ENCODE measurements at places on chromosomes 1 and 21. TPM values are rescaled to one million over a fixed set of nuclear protein-coding genes. Genes with fewer than 3 reads are reported as not detected.
A peak's percentile ranks its signal among the peaks of the same experiment; 100 is the strongest.

The BTG2 gene
- total RNA-seq = 1.2 TPM

The KRTAP21-2 gene
- not detected for total RNA-seq

The PDC gene
- total RNA-seq = not detected

The OLFML2B gene
- 21.1 TPM for total RNA-seq

The COP1 gene
- 46.1 TPM for total RNA-seq

The TMEM200B gene
- 3.5 TPM for total RNA-seq

The SHE gene
- not detected for total RNA-seq

The LENEP gene
- not detected for total RNA-seq

The TMCC2 gene
- 0.69 TPM for total RNA-seq

The PEAR1 gene
- 0.32 TPM for total RNA-seq

The INSRR gene
- not detected for total RNA-seq

The CHI3L2 gene
- total RNA-seq = 0.15 TPM

The SLAMF9 gene
- total RNA-seq = not detected

GRCh38 chr21:45405819-45406762 is 1.1 kb downstream of the COL18A1 start:
- peak; percentile 61 for DNase-seq

GRCh38 chr1:30798389-30799232 is 41.0 kb upstream of the LAPTM5 start:
- DNase-seq = no peak

- peak; percentile 86 for DNase-seq
These were observed 1.4 kb downstream of the LDLRAD1 start for GRCh38 chr1:54016343-54017282.

- peak; percentile 7 for DNase-seq
These were observed 14.4 kb downstream of the RALGPS2 start for GRCh38 chr1:178739285-178740045.

DNA sequence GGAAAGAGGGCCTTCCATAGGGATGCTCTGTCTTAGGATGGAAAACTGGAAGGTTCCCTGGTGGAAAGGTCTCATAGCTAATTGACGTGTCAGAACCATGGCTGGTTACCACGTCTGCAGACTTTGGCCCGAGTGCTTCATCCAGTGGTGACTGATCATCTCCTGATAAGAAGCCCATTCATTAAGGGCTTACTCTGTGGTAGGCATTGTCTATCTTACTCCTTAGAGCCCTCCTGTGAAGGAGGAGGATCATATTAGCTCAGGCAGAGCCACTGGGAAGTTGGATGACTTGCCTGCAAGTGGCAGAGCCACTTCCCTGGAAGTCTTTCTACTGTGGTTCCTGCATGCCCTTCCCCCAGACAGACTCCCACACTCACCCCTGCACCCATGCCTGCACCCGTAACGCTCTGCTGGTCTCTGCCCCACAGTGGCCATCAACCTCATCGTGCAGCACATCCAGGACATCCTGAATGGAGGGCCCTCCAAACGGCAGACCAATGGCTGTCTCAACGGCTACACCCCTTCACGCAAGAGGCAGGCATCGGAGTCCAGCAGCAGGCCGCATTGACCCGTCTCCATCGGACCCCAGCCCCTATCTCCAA is 79.9 kb downstream of the UCK2 start:
- peak; percentile 87 for DNase-seq

DNA sequence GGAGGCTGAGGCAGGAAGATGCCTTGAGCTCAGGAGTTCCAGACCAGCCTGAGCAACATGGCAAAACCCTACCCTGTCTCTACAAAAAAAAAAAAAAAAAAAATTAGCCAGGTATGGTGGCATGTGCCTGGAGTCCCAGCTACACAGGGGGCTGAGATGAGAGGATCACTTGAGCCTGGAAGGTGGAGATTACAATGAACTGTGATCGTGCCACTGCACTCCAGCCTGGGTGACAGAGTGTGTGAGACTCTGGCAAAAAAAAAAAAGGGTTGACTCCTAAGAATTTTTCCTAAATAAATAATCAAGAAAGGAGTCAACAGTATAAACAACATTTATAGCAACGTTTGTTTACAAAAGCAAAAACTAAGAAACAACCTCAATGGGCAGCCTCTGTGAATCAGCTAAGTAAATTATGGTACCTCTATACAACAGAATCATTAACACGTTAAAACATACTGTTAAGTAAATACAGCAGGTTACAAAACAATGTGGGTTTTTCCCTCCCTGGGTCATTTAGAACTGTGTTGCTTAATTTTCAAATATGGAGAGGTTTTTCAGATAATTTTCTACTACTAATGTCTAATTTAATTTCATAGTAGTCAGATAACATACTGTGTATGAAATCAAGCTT is 56.8 kb downstream of the SLC30A10 start:
- DNase-seq = no peak

DNA sequence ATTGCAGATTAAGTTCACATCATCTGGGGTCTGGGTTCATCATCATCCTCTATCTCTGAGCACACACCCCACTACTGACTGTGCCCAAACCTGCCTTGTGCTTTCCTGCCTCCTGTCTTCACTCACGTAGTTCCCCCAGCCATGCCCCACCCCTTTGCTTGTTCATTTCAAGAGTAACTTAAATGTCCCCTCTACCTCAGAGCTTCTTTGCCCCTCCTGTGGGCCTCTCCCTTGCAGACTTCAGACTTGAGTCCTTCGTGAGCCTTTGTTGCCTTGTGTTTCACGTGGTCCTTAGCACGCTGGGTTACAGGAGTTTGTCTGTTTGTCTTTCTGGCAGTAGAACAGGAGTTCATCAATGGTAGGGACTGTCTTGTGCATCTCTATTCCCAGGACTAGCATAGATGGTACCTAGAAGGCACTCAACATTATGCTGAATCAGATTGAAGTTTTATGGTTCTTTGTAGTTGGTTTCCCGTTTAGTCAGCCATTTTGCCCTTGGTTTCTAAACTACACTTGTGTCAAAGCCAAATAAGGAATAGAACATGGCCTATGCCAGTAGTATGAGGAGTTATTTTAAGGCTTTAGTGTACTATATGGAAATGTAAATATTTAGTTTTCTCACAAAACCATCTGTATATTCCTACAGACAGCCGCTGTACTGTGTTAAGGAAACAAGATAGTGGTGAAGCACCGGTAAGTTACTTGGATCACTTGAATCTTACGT is 86.2 kb downstream of the TTC3 start:
- DNase-seq = no peak

DNA sequence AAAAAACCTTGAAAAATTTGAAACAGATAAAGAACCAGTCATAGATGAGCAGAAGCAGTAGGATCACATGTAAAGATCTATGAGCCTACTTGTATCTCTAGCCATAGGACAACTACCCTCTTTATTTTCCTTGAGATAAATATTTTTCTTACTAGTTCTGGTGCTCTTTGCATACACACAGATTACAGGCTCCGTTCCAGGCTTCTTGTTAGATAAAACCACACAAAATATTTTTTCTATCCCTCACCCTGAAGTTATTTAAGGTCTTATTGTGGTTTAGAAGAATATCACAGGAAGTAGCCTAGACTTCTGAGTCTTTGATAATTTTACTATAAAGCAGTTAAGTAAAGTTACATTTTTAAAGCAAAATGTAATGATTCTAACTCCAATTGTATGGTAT is 512.2 kb downstream of the NEGR1 start:
- DNase-seq = peak; percentile 46

DNA sequence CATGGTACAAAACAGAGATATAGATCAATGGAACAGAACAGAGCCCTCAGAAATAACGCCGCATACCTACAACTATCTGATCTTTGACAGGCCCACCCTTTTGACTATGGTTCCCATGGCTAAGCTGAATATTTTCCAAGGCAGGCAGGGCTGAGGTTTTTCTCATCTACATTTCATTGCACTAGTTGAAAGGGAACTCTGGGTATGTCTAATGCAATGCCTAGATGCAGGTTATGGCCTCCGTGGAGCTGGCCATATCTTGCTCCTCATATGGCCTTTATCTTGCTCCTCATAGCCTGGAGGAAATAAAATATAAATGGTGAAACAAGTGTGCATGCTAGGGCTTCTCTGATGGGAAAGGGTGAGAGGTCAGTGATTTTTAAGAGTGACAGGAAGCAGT is 10.6 kb downstream of the SPRR5 start:
- no peak for DNase-seq

GRCh38 chr1:202794051-202794740 is 14.0 kb downstream of the KDM5B start:
- peak; percentile 62 for DNase-seq

DNA sequence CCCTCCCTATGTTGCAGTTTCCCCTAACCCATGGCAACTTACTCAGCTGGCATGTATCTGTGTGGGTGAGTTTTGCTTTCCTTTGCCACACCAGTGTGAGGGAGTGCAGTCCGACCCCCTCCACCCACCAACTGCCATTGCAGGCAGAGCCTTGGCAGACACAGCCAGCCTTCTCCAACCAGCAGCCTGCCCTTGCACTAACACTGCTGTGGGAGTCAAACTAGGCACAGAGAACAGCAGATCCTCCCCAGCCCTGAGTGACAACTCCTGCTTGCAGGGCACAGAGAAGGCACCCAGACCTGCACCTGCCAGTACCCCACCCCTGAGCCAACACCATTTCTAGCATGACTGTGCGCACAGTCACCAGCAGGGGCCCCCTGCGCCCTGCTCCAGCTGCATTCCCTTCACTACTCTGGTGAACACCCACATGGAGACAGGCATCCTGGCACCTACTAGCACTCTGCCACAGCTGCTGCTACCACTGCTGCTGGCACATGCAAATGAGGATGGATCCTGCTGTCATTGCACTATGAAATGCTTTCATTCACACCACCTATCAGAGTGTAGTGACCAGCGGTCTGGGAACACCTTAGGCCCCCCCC is 98.4 kb downstream of the MAGI3 start:
- DNase-seq = no peak

GRCh38 chr1:175217721-175218531 is 25.4 kb upstream of the KIAA0040 start:
- DNase-seq = no peak

- no peak for DNase-seq
These were observed 31.5 kb upstream of the KCNE2 start for GRCh38 chr21:34332347-34332746.

GRCh38 chr1:59062743-59063142 is 234.2 kb upstream of the FGGY start:
- peak; percentile 67 for DNase-seq

- peak; percentile 39 for DNase-seq
These were observed 1.3 kb downstream of the KDM5B start for GRCh38 chr1:202806845-202807450.

- peak; percentile 7 for DNase-seq
These were observed 69.9 kb downstream of the ATF6 start for GRCh38 chr1:161836018-161836417.

DNA sequence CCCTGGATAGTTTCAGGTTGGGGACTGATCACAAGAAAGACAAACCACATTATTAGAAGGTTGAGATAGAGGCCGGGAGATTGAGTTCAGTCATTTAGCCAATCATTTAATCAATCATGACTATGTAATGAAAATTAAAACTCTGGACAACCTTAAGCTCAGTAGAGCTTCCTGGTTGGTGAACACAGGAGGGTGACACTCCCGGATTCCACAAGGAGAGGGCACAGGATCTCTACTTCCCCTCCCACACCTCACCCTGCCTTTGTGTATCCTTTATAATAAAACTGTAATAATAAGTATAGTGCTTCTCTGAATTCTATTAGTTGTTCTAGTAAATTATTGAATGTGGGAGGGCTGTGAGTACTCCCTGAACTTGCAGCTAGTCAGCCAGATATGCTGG is 150.1 kb downstream of the PIK3R3 start:
- DNase-seq = no peak

DNA sequence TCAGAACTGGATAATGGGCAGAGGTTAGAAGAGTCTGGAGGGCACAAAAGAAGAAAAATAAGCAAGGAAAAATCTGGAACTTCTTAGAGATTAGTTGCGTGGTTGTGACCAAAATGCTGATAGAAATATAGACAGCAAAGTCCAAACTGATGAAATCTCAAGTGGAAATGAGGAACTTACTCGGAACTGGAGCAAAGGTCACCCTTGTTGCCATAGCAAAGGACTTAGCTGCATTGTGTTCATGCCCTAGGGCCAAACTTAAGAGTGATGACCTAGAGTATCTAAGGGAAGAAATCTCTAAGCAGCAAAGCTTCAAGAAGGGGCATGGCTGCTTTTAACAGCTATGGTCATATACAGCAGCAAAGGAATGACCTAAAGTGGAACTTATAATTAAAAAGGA is 180.0 kb downstream of the TTLL7 start:
- DNase-seq = peak; percentile 81

GRCh38 chr1:70990469-70991253 is 57.0 kb downstream of the PTGER3 start:
- no peak for DNase-seq

GRCh38 chr21:25776440-25776839 is 41.7 kb downstream of the GABPA start:
- DNase-seq = no peak

- no peak for DNase-seq
These were observed 76.4 kb downstream of the PTPRU start for GRCh38 chr1:29312469-29313461.

DNA sequence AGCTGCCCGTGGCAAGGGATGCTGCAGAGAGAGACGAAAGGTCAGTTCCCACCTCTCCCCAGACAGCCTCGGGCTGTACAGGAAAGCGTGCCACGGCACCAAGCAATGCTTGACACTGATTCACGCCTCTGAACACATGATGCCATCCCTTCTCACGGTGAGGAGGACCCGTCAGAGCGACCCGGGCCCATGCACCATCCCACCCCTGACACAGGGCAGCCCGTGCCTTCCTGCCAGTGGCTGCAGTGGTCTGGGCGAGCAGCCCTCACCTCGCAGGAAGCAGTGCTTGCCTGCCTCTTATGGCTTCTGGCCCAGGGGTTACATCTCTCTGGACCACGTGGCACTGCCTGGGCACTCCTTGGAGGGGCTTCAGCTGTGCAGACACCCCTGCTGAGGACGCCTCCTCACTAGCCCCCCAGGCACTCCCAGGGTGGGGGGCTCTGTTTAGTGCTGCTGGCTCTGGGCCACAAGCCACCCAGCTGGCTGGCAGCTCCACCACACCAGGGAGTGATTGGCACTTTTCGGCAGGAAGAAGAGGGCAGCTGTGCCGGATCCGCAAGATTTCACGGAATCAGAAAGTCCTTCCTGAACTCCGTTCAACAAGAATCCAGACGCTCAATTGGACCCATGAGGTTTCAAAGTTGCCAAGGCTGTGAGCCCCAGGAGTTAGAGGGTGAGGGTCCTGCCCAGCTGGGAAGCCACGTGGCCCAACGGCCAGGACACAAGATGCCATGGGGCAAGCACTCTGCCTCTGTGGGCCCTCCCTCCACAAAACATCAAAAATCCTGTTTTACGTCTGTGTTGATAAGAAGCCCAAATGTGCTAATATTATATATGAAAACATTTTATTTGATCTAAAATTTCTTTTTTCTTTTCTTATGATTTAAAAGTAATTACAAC is 34.8 kb upstream of the SLC19A1 start:
- no peak for DNase-seq

DNA sequence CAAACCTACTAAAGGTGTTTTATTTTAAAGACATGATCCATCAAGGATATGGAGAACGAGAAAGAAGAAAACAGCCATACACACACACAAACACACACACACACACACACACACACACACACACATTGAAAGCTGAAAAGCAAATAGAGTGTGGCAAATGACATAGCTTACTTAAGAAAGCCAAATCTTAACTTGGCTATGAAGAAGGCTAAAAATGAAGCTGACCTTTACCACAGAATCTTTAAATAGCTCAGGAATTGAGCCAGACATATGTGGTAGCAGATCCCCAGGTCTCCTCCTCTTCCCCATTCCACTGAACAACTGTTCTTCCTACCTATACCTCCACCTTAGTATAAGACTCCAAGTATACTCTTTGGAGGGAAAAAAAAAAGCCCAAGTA is 185.6 kb downstream of the CLEC20A start:
- peak; percentile 9 for DNase-seq

- DNase-seq = peak; percentile 91
These were observed 3.8 kb downstream of the TMEM167B start for GRCh38 chr1:109094377-109094803.

GRCh38 chr1:201711811-201712210 is 117.1 kb upstream of the IPO9 start:
- peak; percentile 44 for DNase-seq

Data from M059J (cell line).